ENCODE measurements at places on chromosomes 3 and 15.

DNA sequence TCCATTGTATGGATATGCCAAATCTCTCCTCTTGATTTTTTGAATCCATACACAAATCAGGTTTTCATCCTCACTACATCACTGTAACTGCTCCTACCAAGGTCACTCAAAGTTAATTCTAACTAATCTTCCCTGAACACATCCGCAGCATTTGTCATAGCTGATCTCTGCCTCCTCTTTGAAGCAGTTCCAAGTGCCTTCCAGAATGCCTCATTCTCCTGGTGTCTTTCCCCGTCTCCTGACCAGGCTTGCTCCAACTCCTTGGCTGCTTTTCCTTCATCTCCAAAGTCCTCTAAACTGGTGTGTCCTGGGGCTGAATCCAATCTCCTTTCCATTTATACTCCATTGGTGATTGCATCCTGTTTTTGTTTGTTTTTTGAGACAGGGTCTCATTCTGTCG lies 26.8 kb downstream of the KLHDC8B start:
- DNase-seq, result peak; percentile 34

- DNase-seq, result no peak
Measured at GRCh38 chr3:112802338-112802737, 44.3 kb downstream of the CD200R1L start.

- no peak for DNase-seq
Measured at GRCh38 chr15:85027033-85027380, 45.4 kb downstream of the PDE8A start.

DNA sequence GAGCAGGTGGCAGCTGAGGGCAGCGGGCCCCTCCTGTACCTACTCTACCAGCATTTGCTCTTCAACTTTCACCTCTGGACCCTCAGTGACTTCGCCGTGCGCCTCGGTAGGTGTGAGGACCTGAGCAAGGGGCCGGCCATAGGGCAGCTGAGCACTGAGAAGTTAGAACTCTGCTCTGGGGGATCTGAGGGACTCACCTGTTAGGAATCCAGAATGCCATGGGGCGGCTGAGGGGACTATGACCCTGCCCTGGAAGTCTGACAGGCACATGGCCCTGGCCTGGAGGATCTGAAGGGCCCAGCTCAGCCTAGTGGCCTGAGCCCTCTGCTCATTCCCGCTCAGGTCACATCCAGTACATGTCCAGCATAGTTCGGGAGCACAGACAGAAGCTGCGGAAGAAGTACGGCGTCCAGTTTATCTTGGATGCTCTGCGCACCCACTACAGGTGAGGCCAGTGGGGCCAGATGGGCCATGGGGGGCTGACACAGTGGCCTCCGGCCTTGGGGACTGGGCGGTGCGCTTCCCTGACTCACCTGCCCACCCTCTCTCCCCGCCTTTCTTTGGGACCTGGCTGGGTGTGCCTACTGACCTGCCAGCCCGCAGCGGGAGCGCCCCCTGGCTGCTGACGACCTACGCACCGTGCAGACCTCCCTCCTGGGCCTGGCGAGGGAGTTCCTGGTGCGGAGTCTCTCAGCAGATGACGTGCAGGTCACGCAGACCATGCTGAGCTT lies 18.8 kb downstream of the NBEAL2 start:
- peak; percentile 35 for DNase-seq

- peak; percentile 75 for DNase-seq
Measured at GRCh38 chr3:125051715-125052581, 3.8 kb downstream of the HEG1 start.

DNA sequence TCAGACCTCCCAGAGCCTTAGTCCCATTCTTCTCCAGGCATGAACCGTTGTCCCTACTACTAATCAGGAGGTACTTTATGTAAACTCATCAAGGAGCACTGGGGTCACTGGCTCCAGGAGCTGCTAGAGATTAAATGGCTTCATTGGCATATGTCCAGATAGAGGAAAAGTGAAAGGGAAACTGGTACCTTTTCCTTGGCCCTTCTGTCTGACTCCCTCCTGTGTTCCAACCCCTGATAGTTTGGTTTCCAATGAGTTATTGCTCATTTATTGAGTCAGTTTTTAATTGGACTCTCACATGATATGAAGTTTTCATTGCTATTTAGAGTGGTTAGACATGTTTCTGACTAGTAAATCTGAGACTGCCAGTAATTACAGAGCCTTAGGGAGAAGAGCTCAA lies 130.5 kb upstream of the BFSP2 start:
- DNase-seq, result no peak

DNA sequence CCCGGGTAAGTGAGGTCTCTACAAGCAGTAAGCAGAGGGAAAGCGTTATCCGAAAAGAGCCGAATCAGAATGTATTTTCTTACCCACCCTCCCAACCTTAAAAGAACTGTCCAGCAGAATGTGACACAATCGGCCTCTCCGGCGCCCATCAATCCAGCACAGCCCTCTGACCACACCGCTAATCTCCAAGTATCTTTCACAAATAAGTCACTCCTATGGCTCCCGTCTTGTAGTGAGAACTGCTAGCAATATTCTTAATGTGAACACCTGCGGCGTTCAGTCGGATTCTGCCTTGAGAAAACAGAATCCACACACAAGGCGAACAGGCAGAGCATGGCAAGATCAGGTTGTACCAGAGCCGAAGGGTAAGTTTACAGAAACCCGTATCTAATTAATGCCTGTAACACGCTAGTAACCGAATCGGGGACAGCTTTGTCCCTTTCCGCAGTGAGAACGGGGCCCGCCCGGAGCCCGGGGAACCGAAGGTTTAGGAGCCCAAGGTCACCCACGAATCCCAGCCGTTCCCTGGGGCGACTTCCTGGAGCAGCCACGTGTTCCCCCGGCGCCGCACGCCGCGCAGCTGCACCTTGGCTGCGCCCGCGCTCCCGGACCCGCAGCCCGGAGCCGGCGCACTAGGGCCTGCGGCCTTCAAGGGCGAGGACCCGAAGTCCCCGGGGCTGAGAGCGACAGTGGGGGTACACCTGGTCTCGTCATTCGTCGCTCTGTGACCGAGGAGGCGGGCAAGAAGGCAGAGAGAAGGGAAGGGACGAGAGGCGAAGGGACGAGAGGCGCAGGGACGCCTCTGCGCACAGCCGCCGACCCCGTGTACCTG lies 672 bp downstream of the TFRC start:
- DNase-seq, result peak; percentile 64

- DNase-seq, result peak; percentile 52
Measured at GRCh38 chr15:40097968-40098476, 10.7 kb downstream of the BMF start.

DNA sequence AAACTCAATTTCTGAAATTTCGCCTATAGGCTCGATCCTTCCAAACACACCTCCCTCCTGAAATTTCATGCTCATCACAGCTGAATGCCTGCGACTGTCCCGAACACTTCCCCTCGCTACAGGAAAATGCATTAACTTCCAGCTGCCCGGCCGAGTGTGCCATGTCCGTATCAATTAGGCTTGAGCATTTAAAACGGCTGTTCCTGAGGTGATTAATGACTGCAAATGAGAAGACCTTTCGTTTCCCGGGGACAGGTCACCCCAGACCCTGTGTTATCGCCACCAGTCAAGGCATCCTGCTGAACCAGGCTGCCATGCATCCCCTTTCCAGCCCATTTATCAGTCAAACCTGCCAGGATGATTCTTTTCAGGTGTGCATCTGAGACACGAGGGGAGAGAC lies 63.3 kb downstream of the THBS1 start:
- DNase-seq, result no peak

- no peak for DNase-seq
Measured at GRCh38 chr3:192106543-192106942, 620.8 kb downstream of the FGF12 start.

DNA sequence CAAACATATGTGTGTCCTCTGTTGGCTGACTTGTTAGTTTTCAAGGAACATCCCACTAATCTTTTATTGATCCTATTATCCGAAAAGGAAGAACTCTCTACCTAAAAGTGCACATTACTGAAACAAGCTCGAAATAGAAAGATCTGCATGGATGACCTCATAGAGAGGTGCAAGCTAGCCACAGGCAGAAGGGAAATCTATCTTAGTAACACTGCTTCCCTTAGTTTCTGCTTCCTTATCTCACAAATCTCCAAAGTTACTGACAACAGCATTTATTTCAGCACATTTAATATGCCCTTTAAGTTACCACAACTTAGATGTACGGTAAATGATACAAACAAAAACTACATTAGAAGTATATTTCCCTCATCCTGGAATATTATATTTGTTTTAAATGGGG lies 285.1 kb upstream of the CCDC54 start:
- DNase-seq, result no peak

DNA sequence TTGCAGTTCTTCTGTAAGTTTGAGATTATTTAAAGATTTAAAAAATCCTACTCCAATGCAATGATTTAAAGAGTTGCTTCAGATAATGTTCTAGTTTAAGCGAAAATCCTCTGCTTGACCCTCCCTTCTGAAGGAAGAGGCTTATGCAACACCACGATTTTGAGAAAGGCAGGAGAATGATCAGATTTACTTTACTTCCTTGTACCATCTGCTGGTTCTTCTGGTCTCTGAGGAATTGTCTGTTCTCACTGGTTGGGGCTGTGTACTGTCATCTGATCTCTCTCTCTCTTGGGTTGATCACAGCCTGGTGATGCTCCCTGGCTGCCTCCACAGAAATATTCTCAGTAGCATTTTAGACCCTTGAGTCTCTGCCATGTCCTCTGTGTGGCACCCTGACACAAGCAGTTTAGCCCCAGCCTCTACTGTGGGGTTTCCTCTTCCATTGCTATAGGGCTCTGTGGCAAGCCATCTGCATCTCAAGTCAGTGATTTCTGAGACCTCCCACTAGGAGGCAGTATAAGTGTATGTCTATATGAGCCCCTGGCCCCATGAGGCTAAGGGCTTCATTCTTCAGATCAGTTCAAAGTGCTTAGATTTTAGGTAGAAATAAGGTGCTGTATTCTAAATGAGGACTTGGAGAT lies 50.8 kb upstream of the PLAAT1 start:
- no peak for DNase-seq

- no peak for DNase-seq
Measured at GRCh38 chr15:36617529-36618196, 38.2 kb downstream of the CDIN1 start.

DNA sequence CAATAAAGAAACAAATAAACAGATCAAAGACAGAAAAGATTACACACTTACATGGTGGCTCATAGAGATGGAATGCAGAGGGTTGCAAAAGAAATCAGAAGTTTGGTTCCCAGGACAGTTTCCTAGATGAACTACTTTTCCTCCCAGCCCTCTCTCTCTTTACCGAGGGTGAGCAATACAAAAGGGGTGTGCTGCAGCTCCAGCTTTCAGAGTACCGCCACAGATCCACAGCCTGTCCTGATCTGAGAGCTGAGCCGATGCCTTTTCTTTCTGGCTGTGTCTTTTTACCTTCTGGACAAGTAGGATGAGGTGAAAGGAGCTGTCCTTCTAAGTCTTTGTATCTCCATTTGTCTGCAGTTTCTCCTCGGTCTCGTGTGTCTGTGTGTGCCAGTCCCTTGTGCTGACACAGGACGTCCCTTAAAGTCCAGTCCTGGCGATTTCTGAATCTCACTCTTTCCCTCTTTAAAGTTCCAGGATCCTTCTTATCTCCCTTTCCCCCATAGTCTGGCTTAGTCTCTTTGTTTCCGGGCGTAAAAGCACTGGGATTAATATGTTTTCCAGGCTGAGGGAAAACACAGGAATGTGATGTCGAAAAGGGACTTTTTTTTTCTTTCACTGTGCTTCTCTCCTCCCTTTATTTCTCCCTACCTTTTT lies 540 bp downstream of the CCDC80 start:
- DNase-seq, result peak; percentile 78

DNA sequence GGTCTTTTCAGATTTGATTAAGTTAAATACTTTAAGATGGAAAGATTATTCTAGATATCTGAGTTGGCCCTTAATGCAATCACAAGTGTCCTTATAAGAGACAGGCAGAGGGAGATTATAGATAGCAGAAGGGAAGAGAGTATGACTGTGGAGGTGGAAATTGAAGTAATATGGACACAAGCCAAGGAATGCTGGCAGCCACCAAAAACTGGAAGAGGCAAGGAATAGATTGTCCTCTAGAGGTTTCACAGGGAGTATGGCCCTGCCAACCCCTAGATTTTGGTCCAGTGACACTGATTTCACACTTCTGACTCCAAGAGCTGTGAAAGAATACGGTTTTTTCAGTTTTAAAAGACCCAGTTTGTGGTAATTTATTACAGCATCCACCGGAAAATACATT lies 1498.7 kb upstream of the CADM2 start:
- no peak for DNase-seq

DNA sequence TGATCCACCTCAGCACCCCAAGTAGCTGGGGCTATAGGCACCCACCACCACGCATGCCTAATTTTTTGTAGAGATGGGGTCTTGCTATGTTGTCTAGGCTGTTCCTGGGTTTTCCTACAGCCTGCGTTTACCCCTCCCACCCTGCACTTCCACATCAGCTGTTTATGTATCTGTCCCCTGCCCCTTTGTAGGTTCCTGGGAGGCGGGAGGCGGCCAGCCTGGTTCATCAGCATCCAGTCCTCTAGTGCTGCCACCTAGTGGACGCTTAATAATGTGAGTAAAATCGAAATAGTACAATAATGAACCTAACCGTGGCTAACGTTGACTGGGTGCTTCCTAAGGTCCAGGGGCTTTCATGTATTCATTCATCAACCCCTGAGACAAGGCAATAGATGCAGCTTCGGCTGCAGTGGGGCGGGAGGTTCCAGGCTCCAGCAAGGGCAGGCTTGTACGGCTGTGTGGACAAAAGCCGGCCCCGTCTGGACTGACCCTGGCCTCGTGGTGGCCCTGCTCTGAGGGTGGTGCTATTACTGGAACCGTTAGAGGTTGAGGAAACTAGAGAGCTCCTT lies 1.2 kb upstream of the LCTL start:
- peak; percentile 74 for DNase-seq

DNA sequence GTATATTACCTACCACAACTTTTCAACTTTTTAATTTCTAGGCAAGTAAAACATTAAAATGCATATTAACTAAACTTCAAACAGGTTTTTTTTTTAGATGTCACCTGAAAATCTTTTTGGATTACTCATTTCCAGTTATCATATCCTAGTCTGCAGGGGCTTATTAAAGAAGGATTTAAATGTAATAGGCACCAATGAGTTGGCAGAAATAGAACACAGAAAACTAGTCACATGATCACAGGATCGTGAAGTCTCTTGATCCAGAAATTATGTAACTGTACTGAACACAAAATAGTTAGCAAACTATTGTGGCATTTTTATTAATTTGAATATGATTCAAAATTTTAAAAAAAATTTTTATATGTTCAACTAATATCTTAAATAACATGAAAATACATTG lies 654.4 kb upstream of the NAALADL2 start:
- DNase-seq, result no peak

GRCh38 chr3:171164067-171164465 lies 137.5 kb upstream of the SLC2A2 start:
- DNase-seq, result no peak

- DNase-seq, result no peak
Measured at GRCh38 chr3:180747805-180748361, 68.6 kb upstream of the CCDC39 start.

DNA sequence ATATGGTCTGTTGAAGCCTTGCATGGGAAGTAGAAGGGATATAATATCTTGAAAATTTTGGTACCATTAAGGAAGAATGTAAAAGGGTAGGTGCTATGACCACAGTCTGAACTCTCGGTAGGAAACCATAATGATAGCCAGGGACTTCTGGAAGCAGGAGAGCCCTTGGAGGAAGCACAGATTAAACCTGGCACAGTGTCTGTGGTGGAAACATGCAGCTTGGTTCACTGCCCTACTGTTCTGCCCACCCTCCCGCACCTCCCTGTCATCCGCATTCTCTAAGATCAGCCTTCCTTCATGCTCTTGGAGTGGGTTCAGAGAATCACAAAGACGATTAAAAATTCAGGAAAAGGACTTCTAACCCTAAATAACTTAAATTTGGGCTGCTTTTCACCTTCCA lies 20.9 kb downstream of the VPS8 start:
- no peak for DNase-seq
